SJSA1 (cell line): ENCODE measurements at places on chromosomes 2 and 18. TPM values are rescaled to one million over a fixed set of nuclear protein-coding genes. Genes with fewer than 3 reads are reported as not detected.

The HOXD9 gene
- 1.8 TPM in 2 replicates for total RNA-seq

The SLC25A12 gene
- 14.3 and 21.1 TPM in 2 replicates for total RNA-seq

GRCh38 chr2:71929482-71929772 lies 218.2 kb downstream of the CYP26B1 start:
- no peak for DNase-seq

GRCh38 chr2:54952978-54953456 lies 97.2 kb downstream of the RTN4 start:
- no peak for DNase-seq

DNA sequence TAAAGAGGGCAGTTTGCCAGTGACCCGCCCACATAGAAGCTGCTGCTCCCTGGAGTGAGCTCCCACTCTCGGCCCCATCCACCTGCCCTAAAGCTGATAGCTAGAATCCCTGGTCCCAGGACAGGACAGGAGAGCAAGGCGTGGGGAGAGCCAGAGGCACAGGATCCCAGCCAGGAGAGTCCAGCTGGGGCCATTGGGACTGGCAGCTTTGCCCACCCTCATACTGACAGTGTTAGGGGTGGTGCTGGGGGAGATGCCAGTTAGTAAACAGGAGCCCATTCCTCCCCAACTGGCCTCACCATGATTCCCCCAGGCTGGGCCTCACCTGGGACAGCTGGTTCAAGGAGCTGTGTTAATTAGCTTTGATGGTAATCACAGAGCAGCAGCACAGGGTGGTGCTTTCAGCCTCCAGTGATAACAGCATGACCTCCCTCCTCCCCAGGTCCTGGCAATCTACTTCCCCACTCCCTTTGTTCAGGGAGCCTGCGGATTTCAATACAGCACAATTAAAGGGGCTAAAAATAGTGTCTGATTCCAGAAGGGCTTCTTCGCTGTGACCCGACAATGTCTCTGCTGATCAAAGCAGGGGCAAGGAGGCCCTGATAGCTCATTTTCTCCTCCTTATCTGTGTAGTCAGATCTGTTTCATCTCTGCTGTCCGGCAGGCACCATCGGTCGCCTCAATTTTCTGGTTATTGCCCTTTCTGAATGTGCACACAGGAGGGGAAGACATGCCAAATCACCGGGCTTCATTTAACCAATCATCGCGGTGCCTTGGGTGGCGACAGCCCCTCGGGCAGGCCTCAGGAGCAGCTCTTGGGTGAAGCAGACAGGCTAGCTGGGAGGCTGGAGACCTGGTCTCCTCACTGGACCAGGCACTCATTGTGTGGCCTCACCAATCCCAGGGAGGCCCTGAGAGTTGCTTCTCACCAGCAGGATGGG lies 119.9 kb upstream of the TEX51 start:
- no peak for DNase-seq

DNA sequence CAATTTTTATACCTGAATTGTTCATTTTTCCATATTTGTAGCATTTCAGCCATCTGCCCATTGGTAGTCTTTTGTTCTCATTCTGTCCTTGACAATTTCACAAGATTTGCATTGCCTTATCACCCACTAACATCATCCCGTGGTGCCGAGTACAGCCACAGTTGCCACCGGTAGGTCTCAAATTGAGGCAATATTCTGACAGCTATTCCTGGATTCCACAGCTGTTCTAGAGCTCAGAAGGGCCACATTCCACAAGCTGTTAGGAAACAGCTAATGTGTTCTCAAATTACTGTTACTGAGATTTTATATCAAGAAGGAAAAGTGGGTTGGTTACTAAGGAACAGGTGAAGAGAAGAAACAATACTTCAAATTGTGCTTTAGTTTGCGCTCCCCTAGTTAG lies 178.8 kb downstream of the RPRM start:
- DNase-seq, result no peak

- no peak for DNase-seq
Measured at GRCh38 chr2:1626271-1626681, 118.0 kb downstream of the PXDN start.

DNA sequence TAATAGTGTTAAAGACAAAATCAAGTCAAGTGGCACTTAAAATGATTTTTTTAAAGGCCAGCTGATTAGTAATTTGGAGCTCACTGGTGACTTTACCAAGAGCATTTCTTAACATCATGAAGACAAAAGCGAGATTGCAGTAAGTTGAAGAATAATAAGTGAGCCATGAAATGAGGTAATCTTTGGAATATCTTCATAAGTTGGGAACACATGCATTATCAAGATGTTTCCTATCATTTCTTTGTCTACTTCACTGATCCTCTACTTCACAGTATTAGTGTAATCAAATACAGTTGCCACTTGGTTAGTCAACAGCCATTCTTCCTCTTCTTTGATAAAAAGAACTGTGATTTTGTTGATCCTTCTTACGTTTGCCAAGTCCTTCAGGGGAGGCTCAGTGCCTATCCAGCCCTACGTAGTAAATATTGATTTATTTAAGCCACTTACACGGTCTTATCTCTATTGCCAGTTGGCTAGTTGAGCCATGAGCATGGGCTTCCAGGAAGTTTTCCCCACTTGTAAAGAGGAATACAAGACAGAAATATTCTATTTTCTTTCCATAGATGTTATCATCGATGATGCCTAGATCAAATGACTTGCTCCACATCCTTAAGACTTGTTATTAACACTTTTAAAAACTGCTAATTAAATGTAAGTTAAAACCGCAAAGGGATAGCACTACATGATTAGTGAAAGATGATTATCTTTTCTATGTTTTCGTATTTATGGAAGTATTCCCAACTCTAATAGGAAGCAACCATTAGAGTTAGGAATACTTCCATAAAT lies 46.1 kb downstream of the YES1 start:
- DNase-seq, result no peak

The REEP1 gene
- 0.24 and 0.78 TPM in 2 replicates for total RNA-seq

The ANKRD30B gene
- total RNA-seq, result not detected in 2 replicates

The MARCHF4 gene
- total RNA-seq, result 2.5 and 4.3 TPM in 2 replicates

GRCh38 chr2:179946810-179947615 lies 60.1 kb downstream of the CWC22 start:
- no peak for DNase-seq

DNA sequence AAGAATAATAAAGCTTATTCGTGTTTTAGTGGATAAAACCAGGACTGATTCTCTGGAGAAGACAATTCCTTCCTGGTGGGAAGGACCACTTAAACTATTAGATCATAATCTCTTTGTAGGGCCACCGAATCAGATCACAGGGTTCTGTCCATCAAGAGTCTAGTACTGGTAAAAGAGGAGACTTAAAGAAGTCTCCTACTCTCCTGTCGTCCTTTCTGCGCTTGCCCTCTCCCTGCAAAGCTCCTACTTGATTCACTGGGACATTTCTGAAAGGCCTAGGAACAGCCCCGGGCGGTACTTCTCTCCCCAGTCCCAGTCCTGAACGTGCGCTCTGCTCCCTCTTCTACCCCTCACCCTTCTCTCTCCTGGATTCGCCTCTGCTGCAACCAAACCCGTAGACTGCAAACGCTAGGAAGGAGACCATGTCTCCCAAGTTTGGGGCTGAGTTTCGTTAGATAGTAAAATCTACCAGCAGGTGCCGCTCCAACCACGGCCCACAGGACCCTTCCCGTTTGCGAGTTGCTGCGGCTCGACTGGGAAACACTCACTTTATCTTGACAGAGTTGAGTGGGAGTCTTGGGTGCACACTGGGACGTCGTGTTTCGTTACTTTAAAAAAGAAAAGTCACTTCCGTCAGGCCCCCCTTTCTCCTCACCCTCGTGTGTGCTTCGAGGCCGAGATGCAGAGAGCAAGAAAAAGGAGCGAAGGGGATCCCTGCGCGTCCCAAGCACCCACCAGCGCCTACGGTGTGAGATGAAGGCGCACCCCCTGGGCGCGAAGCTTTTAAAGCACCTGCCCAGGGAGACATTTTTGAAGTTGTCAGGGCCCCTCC lies 923 bp downstream of the FIGLA start:
- no peak for DNase-seq

DNA sequence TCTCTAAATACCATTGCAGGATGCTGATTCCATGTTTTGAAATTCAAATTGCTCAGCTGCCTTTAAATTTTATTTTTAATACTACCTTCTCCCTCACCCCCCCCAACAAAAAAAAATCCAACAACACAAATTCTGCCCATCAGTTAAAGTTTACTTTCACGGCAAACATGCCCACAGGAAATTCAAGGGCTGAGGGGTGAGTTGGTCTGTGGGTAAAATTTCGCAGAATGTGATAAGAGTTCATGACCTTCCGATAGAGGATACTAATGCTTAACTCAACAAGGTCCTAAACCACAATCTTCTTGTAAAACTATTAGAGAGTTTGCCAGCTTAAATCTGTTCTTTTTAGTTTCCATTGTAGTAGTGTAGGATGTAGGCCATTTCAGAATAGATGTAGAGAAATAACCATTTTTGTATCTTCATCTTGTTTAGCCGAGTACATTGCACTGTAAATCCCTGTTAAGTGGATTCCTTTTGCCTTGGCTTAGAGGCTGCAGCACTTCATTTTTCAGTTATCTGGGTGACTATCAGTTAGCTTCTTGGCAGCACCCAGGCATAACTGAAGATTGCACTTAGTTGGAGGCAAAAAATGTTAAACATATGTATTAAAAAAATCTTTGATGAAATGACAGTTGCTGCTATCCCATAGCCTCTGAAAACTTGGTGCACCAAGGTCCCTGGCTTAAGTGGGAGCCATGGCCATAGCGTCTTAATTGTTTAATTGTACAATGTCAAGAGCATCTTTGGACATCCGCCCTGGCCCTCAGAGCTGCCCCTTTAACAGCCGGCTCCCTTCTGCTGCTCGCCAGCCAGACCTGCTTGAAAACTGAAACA lies 232.3 kb downstream of the HAUS1 start:
- DNase-seq, result no peak

- no peak for DNase-seq
Measured at GRCh38 chr2:238988105-238988504, 140.2 kb downstream of the TWIST2 start.

DNA sequence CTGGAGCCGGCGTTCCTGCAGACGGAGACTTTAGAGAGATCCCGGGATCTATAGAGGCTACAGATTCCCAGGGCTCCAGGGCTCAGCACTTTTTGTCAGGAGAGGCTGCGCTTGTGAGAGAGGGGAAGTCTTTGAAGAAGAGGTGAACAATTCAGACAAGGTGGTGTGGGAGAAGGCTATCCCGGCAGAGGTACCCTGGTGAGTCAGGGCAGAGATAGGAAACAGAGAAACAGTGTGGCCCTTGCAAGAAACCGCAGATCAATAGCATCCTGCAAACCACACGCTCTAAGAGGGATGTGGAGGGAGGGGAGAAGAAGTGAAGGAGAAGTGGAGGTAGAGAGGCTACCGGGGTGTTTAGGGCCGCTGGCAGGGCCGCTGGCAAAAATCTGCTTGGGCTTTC lies 160.5 kb upstream of the APCDD1 start:
- DNase-seq, result no peak

DNA sequence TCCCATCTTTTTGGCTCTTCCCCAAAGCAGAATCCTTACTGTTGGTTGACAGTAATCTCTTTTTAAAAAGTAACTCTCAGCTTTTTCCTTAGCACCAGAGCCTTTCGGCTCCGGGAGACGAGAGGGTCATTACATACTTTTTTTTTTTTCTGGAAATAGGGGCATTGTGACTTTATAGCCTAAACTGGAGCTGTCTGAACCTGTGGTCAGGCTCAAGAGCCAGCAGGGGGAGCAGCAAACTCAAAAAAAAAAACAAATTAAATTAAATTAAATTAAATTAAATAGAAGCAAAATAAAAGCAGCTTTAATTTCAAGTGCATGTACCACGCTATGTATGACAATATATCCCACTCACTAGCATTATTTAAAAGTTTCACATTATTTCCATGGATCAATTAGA lies 156.6 kb downstream of the DTNA start:
- no peak for DNase-seq

The HOXD12 gene
- total RNA-seq, result 0.13 TPM in 1 of 2 replicates, not detected in the other

The SERPINB13 gene
- not detected in 2 replicates for total RNA-seq

The LCLAT1 gene
- 15.1 and 29.4 TPM in 2 replicates for total RNA-seq

DNA sequence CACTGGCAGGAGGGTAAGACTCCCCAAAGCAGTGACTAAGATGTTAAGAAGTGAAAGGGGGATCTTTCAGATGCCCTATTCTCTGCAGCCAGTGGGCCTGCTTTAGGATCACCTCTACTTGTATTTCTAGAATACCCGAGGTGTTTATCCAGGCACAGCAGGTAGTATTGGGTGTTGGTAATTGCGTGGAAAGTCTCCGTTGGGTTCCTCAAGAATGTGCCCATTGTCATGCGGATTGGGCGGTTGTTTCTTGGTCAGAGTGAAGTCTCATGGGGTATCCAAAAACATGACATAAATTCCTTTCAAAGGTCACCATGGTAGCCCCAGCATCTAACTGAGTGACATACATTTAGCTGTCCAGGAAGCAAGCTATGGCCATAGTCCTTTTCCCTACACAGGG lies 308.8 kb downstream of the RPIA start:
- DNase-seq, result no peak

- no peak for DNase-seq
Measured at GRCh38 chr18:28175930-28176697, 816 bp downstream of the CDH2 start.

- DNase-seq, result no peak
Measured at GRCh38 chr18:50127516-50128210, 67.3 kb downstream of the MYO5B start.

DNA sequence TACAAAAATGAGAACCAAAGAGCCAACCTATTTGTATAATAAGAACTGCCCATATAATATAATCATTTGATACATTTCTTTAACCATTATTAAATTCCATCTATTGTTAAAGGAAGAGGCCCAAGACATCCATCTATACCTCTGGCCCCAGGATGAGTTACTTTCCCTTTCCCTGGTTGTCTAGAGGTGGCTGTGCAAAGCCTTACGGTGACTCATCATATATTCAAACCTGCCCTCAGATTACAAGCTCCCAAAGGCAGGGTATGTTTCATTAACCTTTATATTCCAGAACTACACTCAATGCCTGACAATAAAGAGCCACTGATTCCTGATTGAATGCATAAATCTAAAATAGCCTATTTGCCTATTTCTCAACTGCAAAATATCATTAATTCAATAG lies 105.8 kb upstream of the PID1 start:
- no peak for DNase-seq

The EVX2 gene
- total RNA-seq, result not detected in 2 replicates

- no peak for DNase-seq
Measured at GRCh38 chr2:150426315-150426714, 61.2 kb downstream of the RND3 start.

The ASB18 gene
- 1.1 TPM in 1 of 2 replicates, not detected in the other for total RNA-seq

The ZNF804A gene
- 8.0 and 12.1 TPM in 2 replicates for total RNA-seq

The UBXN4 gene
- total RNA-seq, result 50.1 and 76.5 TPM in 2 replicates

DNA sequence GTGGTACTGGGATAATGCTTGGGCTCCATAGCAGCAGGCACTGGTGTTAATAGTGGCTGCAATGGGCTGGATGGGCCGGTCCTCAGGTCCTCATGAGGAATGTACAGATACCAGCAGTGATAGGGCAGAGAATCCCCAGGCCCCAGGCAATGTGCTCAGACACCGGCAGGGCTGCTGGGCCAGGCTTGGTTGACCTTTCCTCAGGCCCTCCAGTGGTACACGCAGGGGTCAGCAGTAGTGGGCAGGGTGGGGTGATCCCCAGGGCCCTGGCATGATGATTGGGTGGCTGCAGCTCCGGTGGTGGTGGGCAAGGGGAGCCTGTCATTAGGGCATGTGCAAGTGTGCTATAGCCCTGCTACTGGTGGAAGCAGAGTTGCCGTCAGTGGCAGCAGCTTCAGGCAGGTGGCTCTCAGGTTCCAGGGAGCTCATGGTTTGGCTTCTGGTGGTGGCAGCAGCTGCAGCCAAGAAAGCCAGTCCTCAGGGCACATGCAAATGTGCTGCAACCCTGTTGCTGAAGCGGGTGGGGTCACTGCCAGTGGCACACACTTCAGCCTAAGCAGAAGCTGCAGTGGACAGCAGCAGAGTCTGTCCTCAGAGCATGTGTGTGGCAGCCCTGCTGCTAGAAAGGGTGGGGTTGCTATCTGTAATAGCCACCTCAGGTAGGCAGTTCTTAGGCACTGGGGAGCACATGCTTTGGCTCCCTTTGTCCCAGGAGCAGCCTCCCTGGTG lies 56.8 kb downstream of the CCNT2 start:
- no peak for DNase-seq
